ENCODE measurements at places on chromosomes 13 and 19. TPM values are rescaled to one million over a fixed set of nuclear protein-coding genes. Genes with fewer than 3 reads are reported as not detected.

- DNase-seq, result peak; percentile 76
These were observed 5.0 kb upstream of the KMT2B start for GRCh38 chr19:35712567-35713505.

- DNase-seq, result no peak
These were observed 1.9 kb downstream of the RRAS start for GRCh38 chr19:49637821-49638738.

GRCh38 chr13:106696140-106696539, 128.2 kb upstream of the ARGLU1 start:
- no peak for DNase-seq

- no peak for DNase-seq
These were observed 197.1 kb downstream of the NDFIP2 start for GRCh38 chr13:79678100-79678499.

DNA sequence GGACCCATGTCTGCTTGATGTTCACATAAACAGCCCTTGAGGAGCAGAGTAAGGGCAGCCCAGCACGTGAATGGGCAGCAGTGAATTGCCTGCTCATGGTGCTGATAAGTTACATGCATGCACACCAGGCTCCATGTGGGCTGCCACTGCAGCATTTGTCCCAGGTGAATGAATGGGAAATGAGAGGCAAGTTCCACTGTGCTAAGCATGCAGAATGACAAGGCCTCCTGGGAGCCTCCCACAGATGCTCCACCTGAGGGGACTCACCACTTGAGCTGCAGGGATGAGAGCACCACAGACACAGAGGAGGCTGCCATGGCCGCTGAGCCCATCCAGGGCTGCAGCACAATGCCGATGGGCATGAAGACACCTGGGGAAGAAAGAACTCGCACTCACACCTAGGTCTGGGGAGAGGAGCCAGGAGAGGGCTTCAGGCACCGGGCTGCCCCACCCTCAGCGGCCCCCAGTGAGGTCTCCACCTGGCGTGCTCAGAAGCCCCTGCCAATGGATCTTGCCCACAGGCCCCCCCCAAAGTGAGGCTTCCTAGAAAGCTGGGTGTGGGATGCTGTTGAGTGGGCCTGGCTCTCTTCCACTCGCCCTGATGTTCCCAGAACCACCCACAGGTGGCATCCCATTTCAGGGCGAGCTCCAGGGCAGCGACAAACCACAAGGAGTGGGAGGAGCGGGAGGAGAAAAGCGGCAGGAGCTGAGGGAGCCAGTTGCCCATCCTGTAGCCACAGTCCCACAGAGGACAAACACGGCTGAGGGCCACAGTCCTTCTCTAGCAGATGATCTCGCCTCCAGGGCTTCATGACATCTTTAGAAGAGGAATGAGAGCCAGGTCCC, 73.8 kb downstream of the CCDC70 start:
- no peak for DNase-seq

DNA sequence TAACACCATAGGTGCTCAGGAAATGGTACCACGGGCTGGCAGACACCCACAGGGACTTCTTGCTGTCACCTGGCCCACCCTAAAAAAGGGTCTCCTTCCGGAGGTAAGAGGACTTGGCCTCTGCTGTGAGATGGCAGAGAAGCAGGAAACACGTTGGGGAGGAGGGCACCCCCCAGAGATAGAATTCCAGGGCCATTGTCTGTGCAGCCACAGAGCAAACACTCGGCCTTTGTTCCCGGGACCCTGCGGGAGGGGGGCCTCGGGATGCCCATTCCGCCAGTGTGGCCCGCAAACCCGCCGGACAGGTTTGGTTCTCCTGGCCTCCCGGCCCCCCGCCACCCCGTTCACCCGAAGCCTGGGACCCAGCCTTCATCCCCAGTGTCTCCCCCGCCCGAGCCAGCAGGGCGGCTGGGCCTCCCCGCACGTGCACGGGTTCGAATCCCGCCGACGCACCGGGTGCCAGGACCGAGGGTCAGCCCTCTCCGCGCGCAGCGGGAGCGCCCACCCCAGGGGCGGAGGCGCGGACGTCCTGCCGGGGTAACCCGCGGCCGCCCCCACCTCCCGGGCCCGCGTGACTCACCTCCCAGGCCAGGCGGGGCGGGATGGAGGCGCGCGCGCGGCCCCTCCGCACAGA, 714 bp downstream of the PLPP2 start:
- DNase-seq, result no peak

- no peak for DNase-seq
These were observed 517.9 kb upstream of the PRR20A start for GRCh38 chr13:56622840-56623239.

GRCh38 chr13:35765366-35765765, 288.9 kb upstream of the MAB21L1 start:
- DNase-seq, result no peak

RAB20 gene
- 2.9 TPM for total RNA-seq

FLT1 gene
- 2.9 TPM for total RNA-seq

NCCRP1 gene
- 0.46 TPM for total RNA-seq

Data from T-cell (primary cell).